ENCODE measurements at places on chromosomes 1 and 21.

DNA sequence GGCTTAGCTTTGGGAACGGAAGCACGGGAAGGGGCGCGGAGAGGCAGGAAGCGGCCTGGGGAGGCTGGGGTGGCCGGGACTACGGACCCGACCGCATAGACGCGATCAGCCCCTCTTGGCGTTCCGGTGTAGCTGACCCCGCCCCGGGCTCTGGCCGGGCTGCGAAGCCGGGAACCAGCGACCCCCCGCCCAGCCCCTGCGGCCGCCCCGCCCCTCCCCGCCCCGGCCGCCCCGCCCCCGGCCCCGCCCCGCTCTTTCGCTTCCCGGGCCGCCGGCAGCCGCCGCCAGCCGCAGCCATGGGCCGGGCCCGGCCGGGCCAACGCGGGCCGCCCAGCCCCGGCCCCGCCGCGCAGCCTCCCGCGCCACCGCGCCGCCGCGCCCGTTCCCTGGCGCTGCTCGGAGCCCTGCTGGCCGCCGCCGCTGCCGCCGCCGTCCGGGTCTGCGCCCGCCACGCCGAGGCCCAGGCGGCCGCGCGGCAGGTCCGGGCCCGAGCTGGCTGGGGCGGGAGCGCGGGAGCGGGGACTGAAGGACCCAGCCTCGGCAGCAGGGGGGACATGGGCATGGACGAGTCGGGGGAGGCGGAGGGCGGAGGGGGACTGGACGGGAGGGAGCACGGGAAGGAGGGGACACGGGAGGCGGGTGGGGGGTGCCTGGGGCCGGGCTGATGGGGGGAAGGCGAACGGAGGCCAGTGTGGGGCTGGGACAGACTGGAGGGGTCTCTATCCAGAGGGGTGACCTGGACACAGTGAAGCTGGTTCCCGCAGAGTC is at the start of gene SELENON:
SELENON (plus strand) TSS at position 259 of the 768 bp plus-strand sequence; CDS start at position 297, 38 bp downstream.
- no peak for DNase-seq

DNA sequence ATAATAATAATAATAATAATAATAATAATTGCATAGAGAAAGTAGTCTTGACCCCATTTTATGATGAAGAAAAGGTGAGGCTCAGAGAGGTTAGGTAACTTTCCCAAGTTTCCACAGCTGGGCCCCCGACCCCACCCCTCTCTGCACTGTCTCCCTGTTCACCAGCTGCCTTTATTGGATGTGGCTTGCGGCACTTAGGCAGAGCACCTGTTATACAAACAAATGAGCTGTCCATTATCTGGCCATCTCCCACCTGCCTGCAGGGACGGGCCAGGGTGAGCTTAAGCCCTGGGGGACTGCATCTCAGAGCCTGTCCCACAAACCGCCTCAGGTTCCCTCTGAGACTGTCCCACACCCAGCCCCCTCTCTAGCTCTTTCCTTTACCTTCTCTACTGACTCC is 10.1 kb upstream of the EFNA1 start:
- no peak for DNase-seq

GRCh38 chr1:178284058-178284457 is 190.2 kb downstream of the RASAL2 start:
- no peak for DNase-seq

- DNase-seq: no peak
Observed at GRCh38 chr1:30307182-30307581, 416.2 kb downstream of the MATN1 start.

DNA sequence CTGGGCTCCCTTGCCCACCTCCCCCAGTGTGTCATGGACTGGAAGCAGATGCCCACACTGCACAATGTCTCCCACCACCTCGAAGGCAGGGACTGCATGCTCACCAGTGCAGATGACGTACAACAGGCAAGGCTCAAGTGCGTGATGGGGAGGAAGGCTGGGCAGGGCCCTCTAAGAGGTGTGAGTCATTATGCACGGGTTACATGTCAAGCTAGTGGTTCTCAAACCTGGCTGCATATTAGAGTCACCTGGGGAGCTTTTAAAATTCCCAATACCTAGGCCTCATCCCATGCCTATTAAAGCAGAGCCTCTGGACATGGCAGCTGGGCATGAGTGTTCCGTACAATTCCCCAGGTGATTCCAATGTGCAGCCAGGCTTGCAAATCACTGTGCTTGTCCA is 137.9 kb upstream of the NGF start:
- no peak for DNase-seq

GRCh38 chr1:110936567-110936966 is 27.2 kb downstream of the LRIF1 start:
- no peak for DNase-seq

- DNase-seq: no peak
Observed at GRCh38 chr1:199701726-199702125, 325.8 kb upstream of the NR5A2 start.

Data from activated T-cell treated with anti-CD3 and anti-CD28 coated beads for 4 hours (primary cell).